ENCODE measurements at places on chromosomes 1 and 21. TPM values are rescaled to one million over a fixed set of nuclear protein-coding genes. Genes with fewer than 3 reads are reported as not detected.

The BTBD8 gene
- 9.0 TPM for polyA plus RNA-seq

The ABCA4 gene
- 11.4 TPM for polyA plus RNA-seq

The RNF187 gene
- polyA plus RNA-seq = 68.3 TPM

The SLC35F3 gene
- polyA plus RNA-seq = 0.55 TPM

The RGS13 gene
- not detected for polyA plus RNA-seq

The FCRL6 gene
- polyA plus RNA-seq = 0.27 TPM

The LMOD1 gene
- polyA plus RNA-seq = 3.9 TPM

The FTCD gene
- polyA plus RNA-seq = 34.1 TPM

The FBXO2 gene
- 0.35 TPM for polyA plus RNA-seq

The CD1D gene
- 6.5 TPM for polyA plus RNA-seq

The THBS3 gene
- 49.6 TPM for polyA plus RNA-seq

The NBPF4 gene
- polyA plus RNA-seq = not detected

The SPRR1A gene
- not detected for polyA plus RNA-seq

The CDC42BPA gene
- 47.2 TPM for polyA plus RNA-seq

The PLCH2 gene
- 0.80 TPM for polyA plus RNA-seq

The TMOD4 gene
- 1.7 TPM for polyA plus RNA-seq

The TSEN15 gene
- 49.3 TPM for polyA plus RNA-seq

The CAPN2 gene
- 199 TPM for polyA plus RNA-seq

The EXTL1 gene
- 1.8 TPM for polyA plus RNA-seq

The PTAFR gene
- 1.9 TPM for polyA plus RNA-seq

The S100B gene
- 3.2 TPM for polyA plus RNA-seq

The MFSD2A gene
- polyA plus RNA-seq = 2.0 TPM

The MYBPH gene
- 0.18 TPM for polyA plus RNA-seq

The CDK11B gene
- 44.5 TPM for polyA plus RNA-seq

The IL24 gene
- 0.23 TPM for polyA plus RNA-seq

The LCE1C gene
- polyA plus RNA-seq = not detected

The PLA2G2D gene
- polyA plus RNA-seq = 0.08 TPM

The DNALI1 gene
- 63.0 TPM for polyA plus RNA-seq

The NHLH1 gene
- 0.22 TPM for polyA plus RNA-seq

The SEC22B gene
- polyA plus RNA-seq = 45.3 TPM

The CACHD1 gene
- 68.0 TPM for polyA plus RNA-seq

The ANKRD13C gene
- 32.8 TPM for polyA plus RNA-seq

The ANXA9 gene
- 17.1 TPM for polyA plus RNA-seq

The SPATA21 gene
- 0.40 TPM for polyA plus RNA-seq

The DMBX1 gene
- polyA plus RNA-seq = not detected

The PRDM16 gene
- polyA plus RNA-seq = 7.3 TPM

The S100A7A gene
- polyA plus RNA-seq = not detected

The FLG2 gene
- polyA plus RNA-seq = 0.40 TPM

The RCSD1 gene
- 12.0 TPM for polyA plus RNA-seq

The GUCA2B gene
- not detected for polyA plus RNA-seq

The CXADR gene
- polyA plus RNA-seq = 43.2 TPM

The DISP3 gene
- polyA plus RNA-seq = 1.3 TPM

The FAM163A gene
- polyA plus RNA-seq = 0.57 TPM

The IFNAR1 gene
- polyA plus RNA-seq = 38.1 TPM

The HSD3B1 gene
- polyA plus RNA-seq = 0.78 TPM

The REN gene
- 15.3 TPM for polyA plus RNA-seq

The ARHGAP30 gene
- polyA plus RNA-seq = 2.2 TPM

The TSPEAR gene
- 0.96 TPM for polyA plus RNA-seq

The DAB1 gene
- polyA plus RNA-seq = 9.1 TPM

The KRTAP19-1 gene
- not detected for polyA plus RNA-seq

The WASF2 gene
- polyA plus RNA-seq = 150 TPM

The RYR2 gene
- 3.0 TPM for polyA plus RNA-seq

The CACNA1S gene
- 0.53 TPM for polyA plus RNA-seq

The TNFRSF4 gene
- 1.0 TPM for polyA plus RNA-seq

The KRTAP12-2 gene
- not detected for polyA plus RNA-seq
